ENCODE measurements at places on chromosomes 2 and 18.

- DNase-seq = no peak
Observed at GRCh38 chr2:198143793-198144192, 339.4 kb downstream of the PLCL1 start.

DNA sequence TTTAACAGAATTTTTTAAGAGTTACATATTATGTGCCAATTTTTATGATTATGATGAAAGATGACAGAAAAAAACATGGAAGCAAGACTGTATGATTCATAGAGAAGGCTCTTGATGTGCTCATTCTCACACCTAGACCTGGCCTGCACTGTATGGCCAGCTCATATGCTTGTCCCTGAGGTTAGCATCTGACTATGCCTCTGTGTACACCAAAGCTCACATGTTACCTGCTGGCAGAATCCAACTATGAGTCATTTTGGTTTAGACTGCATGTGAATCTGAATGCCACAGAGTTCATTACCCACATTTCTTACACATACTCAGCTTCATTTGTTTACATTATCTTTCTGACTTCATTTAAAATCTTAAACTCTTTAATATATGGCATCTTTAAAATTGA, 139.0 kb downstream of the DSC3 start:
- no peak for DNase-seq

- no peak for DNase-seq
Observed at GRCh38 chr18:77038182-77038858, 94.3 kb downstream of the MBP start.

- no peak for DNase-seq
Observed at GRCh38 chr2:237487496-237487895, 445 bp downstream of the MLPH start.

DNA sequence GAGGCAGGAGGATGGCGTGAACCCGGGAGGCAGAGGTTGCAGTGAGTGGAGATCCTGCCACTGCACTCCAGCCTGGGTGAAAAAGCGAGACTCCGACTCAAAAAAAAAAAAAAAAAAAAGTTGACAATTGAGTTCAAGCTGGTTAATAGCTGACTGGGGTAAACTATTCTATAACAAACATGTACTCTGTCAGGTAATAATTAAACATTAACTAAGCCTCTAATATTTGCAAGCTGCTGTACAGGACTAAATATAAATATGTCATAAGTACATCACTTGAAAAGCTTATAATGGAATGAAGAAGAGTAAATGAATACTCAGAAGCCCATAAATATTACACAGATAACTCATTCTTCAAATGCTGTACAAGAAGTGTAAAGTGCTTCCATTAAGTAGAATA, 190.4 kb upstream of the CRIM1 start:
- no peak for DNase-seq

- DNase-seq = no peak
Observed at GRCh38 chr2:18311420-18312195, 248.8 kb downstream of the RDH14 start.

DNA sequence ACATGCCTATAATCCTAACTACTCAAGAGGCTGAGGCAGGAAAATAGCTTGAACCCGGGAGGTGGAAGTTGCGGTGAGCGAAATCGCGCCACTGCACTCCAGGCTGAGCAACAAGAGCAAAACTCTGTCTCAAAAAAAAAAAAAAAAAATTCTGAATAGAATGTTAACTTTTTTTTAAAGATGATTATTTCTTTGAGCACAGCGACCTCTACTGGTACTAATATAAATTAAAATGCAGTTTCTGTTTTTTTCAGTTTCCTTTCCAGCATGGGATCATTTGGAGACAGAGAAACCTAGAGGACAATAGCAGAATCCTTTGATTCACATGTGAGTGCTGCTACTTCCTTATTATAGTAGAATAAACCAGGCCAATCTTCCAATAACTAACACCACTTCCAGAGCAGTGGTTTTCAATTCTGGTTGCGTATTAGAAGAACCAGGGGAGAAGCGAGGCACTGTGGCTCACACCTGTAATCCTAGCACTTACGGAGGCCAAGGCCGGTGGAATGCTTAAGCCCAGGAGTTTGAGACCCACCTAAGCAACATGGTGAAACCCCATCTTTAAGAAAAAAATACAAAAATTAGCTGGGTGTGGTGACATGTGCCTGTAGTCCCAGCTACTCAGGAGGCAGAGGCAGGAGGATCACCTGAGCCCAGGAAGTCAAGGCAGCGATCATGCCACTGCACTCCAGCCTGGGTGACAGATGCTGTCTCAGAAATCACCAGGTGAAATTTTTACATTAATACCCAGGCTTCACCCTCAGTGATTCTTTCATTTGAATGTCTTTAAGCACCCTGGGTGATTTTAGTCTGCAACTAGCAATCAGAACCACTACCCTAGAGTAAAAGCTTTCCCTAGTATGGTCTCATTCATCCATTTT, 10.1 kb downstream of the SRSF7 start:
- DNase-seq = no peak

- DNase-seq = no peak
Observed at GRCh38 chr2:16059393-16060016, 119.2 kb downstream of the MYCN start.

GRCh38 chr2:118611691-118612090, 235.8 kb downstream of the EN1 start:
- no peak for DNase-seq

DNA sequence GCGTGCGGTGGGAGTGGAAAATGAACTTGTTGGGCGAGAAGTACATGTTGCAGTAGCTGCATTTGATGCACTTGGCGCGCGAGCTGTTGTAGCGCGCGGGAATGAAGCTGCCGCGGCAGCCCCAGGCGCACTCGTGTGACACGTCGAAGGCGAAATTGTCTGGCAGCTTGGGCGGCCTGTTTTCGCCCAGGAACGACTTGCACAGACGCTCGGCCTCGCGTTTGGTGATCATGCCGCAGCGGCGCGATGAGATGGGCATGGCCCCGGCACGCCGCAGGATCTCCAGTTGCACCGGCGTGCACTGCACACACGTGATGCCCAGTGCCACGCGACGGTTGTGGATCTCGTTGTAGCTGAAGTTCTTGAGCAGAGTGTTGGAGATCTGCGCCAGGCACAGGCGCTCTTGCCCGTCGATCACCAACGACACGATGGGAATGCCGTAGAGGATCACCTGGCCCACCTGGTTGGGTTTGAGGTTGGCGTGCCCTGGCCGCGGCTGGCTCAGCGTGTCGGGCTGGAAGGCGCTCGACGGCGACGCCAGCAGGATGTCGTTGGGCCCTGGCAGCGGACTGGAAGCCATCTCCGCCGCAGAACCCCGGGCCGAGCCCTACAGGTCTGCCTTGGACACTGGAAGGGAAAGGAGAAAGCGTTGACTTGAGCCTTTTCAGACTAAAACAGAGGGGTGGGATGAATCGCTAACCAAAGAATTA, 2.7 kb downstream of the SKOR2 start:
- DNase-seq = no peak

DNA sequence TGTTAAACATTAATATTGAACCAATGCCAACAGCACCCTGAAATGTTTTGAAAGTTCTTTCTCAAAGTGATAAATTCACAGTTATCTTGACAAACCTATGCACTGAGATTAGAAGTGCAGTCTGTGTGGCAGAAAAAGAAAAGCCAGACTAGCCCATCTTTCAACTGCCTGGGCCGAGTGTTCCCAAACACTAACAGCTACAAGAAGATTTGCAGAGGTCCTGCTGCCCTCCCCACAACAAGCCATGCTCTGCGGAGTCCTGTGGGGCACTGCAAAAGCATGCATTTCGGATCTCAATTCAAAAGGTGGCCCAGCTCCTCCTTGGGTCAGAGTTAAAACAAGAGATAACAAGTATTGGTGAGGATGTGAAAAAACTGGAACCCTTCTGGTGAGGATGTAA, 208.4 kb upstream of the TMEM200C start:
- DNase-seq = no peak

- DNase-seq = no peak
Observed at GRCh38 chr2:39703181-39703872, 37.6 kb downstream of the TMEM178A start.

DNA sequence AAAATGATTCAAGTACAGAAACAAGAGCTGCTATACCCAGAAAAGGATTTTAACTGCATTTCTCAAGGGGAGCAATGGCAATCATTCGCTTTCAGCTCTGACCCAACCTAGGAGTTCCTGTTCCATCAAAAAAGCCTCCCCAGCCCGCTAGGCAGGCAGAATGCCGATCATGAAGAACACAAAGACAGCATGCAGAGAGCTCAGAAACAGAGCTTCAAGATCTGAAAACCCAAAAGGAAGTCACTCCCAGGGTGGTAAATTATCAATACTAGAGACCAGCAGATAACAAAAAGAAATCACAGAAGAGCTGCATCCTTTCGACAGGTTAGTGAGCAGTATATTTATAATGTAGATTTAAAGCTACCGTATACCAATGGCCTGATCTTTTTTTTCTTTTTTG, 84.8 kb upstream of the CRIM1 start:
- no peak for DNase-seq

GRCh38 chr2:157897106-157897971, 21.2 kb upstream of the ACVR1 start:
- DNase-seq = no peak

- DNase-seq = no peak
Observed at GRCh38 chr2:239688122-239688681, 287.4 kb upstream of the HDAC4 start.

DNA sequence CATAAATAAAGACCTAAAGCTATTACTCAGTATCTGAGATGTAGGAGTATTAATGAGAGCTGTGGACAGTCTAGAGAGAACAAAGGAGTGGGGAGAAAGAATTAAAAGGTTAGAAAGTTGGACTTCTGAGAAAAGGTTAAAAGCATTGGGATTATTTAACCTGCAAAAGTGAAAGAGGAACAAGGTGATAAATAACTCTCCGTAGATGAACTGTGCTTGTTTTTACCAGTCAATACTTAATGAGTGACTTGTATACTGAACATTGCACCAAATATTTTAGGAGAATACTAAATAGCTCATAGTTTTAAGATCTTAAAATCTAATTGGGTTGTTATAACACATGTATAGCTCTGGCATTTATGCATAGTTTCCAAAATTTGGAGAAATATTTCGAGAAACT, 137.5 kb downstream of the GPD2 start:
- no peak for DNase-seq

DNA sequence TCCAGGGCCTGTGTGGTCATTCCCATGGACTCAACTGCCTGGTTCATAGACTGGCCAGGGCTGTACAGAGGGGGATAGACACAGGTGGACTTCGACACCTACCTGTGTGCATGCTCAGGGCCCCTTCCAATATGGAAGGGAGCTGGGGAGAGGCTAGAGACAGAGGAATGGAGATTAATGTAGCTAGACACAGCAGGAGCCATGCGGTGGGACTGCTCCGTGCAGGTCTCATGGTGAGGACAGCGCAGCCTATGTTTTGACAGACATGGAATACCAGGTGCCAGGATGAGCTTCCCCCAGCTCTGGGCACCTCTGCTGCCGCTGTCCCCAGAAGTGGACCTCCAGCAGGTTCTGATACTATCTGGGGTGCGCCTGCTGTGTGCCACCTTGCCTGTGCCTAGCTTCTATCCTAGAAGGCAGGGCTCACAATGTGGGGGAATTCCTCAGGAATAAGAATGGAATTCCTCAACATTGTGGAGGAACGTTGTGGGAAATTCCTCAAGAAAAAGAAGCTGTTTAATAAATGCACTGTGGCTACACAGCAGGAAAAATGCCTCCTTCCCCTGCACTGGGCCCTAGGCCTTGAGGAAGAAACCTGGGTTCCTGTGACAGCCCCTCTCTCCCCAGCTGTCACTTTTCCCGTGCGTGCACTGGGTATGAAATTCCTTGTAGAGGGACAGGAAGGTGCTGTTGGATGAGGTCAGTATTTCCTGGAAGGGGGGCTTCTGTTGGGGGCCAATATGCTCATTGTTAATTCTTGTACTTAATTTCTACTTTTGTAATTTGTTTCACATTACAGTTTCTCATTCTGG, 7.3 kb downstream of the IL1R1 start:
- no peak for DNase-seq

GRCh38 chr2:105473011-105473410, 74.2 kb upstream of the FHL2 start:
- DNase-seq = no peak

DNA sequence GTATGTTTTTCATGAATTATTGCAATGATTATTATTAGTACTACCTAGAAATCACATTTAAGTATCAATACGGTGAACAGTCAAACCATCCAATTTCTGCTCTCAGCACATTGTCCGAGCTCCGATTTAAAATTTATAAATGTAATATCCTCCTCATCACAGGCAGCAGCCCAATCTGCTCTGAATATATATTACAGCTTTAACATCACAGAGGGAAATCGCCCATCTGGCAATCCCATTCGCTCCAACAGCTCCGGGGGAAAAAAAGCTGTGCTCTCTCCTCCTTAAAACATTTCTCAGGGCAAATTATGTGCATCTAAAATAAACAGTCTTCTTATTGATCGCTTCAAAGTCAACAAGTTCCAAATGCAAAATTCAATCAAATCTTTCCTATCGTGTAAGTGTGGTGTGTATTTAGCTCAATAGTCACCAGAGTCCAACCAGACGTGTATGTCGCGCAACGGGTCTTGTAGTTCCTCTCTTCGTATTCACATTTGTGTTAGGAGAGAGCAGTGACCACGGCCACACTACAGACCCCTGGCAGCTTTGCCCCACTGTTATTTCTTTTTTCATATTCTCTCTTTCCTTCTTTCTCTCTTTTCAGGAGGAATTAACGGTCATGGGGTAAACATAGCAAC, 2.4 kb downstream of the FIGN start:
- DNase-seq = no peak

- DNase-seq = no peak
Observed at GRCh38 chr2:189157456-189157855, 22.1 kb downstream of the COL5A2 start.

GRCh38 chr2:72137498-72138010, 10.1 kb downstream of the CYP26B1 start:
- peak; percentile 38 for DNase-seq

DNA sequence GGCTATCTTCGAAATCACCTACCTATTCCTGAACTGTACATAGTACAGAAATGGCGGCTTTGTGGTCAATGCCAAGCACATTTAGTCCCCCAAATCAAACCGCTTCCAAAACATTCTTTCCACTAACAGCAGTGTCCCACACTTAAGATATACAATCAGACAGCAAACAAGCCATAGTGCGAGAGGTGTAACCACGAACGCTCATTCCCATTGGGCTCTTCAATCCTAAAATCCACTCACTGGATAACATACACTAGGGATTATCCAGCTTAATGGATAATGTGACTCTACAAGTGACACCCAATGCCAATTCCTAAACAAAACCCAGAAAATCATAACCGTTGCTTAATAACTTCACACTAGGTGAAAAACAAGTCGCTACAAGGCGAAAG, 2.0 kb downstream of the XPO1 start:
- DNase-seq = no peak
